ENCODE measurements at places on chromosomes 6 and 20. TPM values are rescaled to one million over a fixed set of nuclear protein-coding genes. Genes with fewer than 3 reads are reported as not detected.

DNA sequence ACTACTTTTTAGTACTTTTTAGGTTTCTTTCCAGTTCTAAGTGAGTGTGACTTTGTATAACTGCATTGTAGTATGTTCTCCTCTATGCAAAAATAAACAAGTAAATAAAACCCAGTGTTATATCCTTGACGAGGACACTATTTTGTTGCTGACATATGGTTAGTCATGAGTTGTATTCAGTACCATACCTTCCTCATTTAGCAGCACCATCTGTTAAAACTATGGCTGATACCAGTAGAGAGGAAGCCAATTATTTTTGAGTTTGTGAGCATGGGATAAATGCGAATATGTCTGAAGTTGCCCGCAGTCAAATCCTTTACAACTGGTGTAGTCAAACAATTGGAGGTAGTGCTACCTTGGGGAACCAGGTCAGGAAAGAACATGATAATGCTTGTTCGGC lies 74.1 kb downstream of the CDKAL1 start:
- DNase-seq = no peak

DNA sequence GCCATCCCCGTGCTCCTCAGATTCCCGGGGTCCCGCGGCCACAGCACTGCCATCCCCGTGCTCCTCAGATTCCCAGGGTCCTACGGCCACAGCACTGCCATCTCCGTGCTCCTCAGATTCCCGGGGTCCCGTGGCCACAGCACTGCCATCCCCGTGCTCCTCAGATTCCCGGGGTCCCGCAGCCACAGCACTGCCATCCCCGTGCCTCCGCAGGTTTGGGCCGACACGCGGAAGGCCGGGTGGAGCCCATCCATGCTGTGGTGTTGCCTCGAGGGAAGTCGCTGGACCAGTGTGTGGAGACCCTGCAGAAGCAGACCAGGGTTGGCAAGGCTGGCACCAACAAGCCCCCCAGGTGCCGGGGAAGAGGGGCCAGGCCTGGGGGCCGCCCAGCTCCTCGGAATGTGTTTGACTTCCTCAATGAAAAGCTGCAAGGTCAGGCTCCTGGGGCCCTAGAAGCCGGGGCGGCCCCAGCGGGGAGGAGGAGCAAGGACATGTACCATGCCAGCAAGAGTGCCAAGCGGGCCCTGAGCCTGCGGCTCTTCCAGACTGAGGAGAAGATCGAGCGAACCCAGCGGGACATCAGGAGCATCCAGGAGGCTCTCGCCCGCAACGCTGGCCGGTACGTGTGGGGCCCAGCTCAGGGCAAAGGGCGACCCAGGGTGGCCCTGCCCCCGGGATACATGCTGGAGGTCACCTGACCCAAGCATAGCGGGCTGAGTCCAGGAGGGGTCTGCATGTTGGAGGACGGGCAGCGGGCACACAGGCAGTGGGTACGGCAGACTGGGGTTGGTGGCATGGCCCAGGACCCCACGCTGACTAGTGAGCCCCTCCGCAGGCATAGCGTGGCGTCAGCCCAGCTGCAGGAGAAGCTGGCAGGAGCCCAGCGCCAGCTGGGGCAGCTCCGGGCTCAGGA lies 1.3 kb upstream of the LIME1 start:
- no peak for DNase-seq

DNA sequence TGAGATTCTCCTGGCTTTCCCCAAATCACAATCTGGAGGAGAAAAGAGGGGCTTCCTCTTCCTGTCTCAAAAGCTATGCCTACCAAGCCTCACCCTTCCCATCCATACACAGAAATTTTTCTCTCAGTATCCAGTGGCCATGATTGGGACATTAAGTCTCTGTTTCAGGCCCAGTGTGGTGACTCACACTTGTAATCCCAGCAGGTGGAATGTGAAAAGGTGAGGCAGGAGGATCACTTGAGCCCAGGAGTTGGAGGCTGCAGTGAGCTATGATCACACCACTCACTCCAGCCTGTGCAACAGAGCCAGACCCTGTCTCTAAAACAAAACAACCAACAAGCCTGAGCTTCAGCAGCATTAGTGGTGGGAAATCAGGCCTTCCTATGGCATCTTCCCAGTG lies 210.0 kb downstream of the OGFRL1 start:
- no peak for DNase-seq

Gene ME1
- 7.6 TPM for total RNA-seq

Gene DUSP15
- 0.26 TPM for total RNA-seq

Gene FOXS1
- total RNA-seq = 0.39 TPM

Gene PRICKLE4
- 6.4 TPM for total RNA-seq

Data from dermis microvascular lymphatic vessel endothelial cell (primary cell).